ENCODE measurements at places on chromosomes 1 and 21.
A peak's percentile ranks its signal among the peaks of the same experiment; 100 is the strongest.

DNA sequence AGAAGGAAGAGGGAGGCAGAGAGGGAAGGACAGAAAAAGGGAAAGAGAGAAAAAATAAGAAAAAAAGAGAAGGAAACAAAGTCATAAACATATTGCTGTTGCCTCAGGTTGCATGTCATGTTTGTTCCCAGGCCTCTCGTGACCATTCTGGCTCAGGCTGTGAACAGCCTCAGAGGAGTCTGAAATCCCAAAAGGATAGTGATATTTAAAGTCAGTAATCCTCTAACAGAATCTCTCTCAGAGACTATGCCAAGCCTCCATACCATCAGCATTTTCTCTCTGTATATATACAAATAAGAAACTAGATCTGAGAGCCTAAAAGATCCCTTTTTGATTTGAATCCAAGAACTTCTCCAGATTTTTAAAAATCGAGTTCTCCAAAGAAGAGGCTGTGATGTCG, 35.2 kb downstream of the GORAB start:
- DNase-seq = no peak

DNA sequence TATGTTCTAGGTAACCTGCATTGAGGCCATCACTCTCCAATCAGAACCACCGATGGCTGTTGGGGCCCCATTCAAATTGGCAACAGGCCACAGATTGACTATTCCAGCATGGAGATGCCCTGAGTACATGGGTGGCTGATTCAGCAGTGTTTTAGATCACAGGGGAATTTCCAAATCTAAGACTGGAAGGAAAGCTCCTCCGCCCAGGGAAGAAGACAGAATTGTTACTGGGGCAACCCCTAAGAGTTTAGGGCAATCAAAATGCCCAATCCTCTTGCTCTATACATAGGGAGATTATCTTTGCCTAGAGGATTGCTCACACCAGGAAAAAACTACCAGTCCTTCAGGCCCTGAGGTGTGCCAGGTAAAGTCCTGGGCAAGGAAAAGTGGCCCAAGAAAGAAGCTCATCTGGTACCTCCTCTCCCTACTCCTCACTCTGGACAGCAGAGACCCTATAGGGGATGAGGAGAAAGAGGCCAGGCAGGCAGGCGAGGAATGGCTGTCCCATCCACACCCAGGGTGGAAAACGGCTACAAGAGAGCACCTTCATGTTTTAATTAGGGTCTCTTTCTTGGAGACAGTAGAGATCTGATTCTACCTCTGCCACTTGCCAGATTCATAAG, 5.8 kb downstream of the S100A8 start:
- no peak for DNase-seq

GRCh38 chr1:42135426-42135825, 17.8 kb upstream of the GUCA2B start:
- DNase-seq = no peak

- DNase-seq = no peak
Measured at GRCh38 chr1:205583461-205584130, 48.2 kb downstream of the ELK4 start.

DNA sequence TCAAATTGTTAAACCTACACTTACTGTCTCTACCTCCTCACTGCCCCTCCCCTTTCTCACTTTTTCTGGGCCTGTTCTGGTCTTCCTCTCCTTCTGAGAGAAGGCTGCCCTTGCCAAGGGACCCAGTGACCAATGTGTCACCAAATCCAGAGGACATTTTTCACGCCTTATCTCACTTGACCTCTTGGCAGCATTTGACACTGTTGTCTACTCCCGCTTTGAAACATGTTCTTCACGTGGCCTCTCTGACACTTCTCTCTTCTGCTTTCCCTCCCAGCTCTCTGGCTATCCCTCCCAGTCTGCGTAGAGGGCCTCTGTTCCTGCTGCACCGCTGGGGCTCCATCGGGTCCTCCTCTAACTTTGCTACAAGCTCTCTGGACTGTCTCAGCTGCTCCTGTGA, 25.3 kb downstream of the KCNQ4 start:
- no peak for DNase-seq

DNA sequence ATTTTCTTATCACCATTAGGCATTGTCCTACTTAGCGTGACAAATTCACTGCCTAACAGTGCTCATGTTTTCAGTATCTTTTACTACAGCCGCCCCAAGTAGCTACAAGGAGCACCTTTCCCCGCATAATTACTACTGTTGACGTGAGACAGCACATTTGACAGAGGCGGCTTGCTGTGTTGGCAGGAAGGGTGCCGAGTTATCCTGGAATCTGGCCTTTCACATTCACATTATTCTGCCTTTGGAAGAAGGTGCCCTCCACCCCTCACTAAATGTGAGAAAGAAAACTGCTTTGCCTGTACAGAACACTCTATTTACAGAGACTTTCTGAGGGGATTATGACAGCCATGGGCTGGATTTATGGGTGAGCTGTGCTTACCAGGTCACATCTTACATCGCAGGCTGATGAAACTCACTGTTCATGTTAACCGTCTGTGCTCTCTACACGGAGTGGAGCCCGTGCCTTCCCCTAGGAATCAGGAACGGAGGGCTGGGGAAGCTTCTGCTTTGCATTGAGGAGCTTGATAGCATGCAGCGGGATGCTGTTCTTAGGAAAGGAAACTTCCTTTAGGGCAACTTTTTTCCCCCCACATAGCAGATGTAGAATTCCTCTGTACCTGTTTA, 148.0 kb upstream of the ZRANB2 start:
- DNase-seq = no peak

GRCh38 chr1:189775343-189775742, 702.3 kb downstream of the BRINP3 start:
- DNase-seq = no peak

GRCh38 chr1:10819198-10819901, 22.9 kb upstream of the CASZ1 start:
- no peak for DNase-seq

DNA sequence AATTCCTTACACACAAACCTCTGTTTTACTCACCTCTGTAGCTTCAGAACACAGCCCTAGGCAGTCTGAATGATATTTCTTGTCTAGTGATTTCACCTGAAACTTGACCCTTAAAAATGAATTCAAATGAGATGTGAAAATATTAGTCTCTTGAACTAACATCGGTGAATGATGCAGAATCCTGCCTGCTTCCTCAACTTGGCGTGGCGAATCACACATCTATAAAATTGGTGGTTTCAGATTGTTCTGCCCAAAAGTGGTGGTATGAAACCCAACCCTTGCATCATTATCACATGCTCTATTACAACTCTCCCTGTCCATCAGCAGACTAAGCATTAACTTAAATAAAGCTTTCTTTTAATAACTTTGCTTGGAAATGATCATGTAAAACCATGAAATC, 26.9 kb upstream of the C1orf21 start:
- DNase-seq = no peak

DNA sequence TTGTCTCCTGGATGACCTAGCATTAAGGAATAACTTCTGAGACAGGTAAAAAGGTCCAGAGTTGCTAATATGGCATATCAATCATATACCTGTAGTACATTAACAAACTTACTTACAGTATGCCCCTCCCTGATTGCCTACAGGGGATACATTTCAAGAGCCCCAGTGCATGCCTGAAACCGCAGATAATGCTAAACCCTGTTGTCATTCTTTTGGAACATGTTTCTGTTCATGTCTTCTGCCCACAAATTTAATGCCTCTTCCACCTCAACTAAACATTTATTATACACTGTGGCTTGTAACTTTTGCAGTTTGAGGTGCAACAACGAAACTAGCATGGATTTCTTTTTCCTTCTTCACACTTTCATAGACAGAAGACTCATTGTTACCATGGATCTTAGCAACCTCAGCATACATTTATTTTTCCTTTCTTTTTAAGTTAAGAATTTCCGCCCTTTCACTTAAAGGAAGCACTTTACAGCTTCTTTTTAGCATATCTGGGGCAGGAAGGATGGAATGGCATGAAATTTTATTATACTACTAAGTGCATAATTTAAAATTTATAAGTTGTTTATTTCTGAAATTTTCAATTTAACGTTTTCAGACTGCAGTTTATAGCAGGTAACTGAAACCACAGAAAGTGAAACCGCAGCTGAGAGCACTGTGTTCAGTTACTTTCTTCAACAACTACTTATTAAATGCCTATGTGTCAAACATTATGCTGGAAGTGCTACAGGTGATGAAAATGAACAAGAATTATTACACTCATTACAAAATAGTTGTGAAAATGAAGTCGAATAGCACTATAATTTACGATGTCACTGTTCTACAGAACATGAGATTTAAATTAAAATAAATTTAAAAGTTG, 25.3 kb downstream of the F13B start:
- DNase-seq = no peak

- no peak for DNase-seq
Measured at GRCh38 chr1:191662746-191663145, 495.5 kb upstream of the RGS18 start.

DNA sequence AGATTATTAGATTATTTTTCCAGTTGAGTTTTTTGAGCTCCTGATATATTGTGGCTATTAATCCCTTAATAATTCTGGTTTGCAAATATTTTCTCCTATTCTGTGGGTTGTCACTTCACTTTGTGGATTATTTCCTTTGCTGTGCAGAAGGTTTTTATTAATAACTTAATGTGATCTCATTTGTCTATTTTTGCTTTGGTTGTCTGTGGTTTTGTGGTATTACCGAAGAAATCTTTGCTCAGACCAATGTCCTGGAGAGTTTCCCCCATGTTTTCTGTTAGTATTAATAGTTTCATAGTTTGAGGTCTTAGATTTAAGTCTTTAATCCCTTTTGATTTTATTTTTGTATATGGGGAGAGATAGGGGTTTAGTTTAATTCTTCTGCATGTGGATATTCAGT, 7.1 kb upstream of the TBX19 start:
- no peak for DNase-seq

DNA sequence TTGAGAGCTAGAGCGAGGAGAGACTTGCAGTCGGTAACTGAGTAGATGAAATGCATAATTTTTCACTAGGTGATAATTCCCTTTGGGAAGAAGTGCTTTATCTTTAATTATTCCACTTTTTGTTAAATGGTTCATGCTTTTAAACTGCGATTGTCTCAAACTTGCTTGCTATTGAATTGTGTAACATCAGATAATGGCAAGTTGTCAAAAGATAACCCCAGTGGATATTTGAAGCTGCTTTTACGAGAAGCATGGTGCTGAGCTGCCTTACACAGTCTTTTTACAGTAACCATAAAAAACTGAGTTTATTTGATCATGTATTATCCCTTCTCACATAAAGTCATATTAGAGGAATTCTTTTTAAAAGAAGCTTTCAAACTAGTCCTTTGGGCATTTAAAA, 30.2 kb downstream of the TMEM50B start:
- no peak for DNase-seq

DNA sequence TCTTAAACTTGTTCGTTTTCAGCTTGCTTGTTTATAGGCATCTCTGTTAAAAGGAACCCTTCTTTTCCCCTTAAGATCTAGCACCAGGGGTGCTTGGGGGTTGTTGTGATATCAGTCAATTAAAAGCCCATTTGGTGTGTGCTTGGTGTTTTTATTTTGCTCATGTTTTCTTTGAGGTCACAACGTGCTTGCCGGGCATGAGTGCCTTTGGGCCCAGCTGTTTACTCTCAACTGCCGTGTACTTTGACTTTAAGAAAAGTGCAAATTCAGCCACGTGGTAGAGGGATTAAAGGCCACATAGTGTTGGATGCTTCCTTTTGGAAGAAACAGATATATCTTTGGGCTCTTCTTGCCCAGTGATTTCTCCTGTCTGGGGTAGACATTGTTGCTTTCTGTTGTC, 10.5 kb downstream of the ARID1A start:
- no peak for DNase-seq

- no peak for DNase-seq
Measured at GRCh38 chr1:8170059-8170835, 144.1 kb upstream of the ERRFI1 start.

GRCh38 chr1:204975568-204976235, 67.3 kb upstream of the CNTN2 start:
- DNase-seq = peak; percentile 30

GRCh38 chr1:172774561-172774960, 115.7 kb downstream of the FASLG start:
- no peak for DNase-seq

GRCh38 chr21:16125274-16125673, 395.5 kb downstream of the USP25 start:
- DNase-seq = no peak

- DNase-seq = no peak
Measured at GRCh38 chr1:160664573-160665051, 17.8 kb upstream of the SLAMF1 start.

- no peak for DNase-seq
Measured at GRCh38 chr1:25720624-25721023, 79.4 kb upstream of the SELENON start.

DNA sequence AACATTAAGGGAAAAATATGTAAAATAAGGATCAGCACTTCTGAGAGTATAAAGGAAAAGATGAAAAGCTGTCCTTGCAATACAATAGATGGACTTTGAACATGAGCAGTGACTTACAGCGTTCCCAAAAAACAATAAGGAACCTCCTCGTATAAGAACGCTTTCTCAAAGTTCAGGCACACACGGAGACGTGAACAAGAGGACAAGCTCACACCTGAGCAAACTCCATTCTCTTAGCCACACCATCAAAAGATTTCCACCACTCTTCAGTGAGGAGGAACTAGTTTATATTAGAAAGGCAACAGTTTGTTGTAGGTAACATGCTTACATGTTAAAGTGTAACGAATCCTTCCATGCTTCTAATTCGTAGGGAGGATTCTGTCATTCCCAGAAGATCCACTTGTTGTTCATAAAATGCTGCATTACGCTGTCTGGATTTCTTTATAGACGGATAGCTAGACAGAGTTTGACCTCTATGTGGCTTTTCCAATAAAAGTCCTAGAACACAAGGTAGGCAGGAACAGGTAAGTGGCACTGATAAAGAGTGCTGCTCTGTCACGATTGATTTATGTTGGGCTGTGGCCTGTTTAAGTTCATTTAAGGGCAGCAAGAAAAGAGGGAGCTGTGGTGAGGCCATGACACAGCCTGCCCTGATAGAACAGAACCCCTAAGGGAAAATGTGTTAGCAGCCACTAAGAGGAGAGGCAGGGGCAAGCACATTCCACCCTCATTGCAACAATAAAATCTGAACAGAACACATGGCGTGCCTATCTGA, 37.0 kb upstream of the ATP1A1 start:
- DNase-seq = no peak

DNA sequence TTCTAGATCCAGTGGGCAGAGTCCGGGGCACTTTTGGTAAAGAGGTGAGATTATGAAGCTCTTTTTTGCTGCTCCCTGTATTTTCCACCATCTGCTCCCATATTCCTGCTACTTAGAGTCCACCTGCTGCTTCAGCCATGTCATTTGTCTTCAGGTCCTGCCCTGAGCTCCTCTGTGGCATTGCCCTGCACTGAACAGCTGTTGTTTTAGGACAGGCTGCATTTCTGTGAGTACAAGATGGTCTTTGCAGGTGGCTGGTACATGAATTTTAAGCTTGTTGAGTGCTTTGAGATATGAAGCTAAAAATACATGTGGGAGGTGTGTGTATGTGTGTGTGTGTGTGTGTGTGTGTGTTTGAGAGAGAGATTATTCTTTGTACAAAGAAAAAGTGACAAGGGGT, 21.9 kb downstream of the MT1HL1 start:
- DNase-seq = no peak

GRCh38 chr1:207298636-207299398, 22.7 kb upstream of the CD55 start:
- no peak for DNase-seq

GRCh38 chr1:65357291-65357960, 48.1 kb downstream of the DNAJC6 start:
- DNase-seq = no peak

- no peak for DNase-seq
Measured at GRCh38 chr21:44994695-44995342, 55.0 kb downstream of the SLX9 start.

GRCh38 chr1:234433563-234434285, 45.3 kb downstream of the TARBP1 start:
- DNase-seq = no peak

Measured in CD4-positive, alpha-beta T cell (primary cell).